ENCODE measurements at places on chromosomes 2 and 18. TPM values are rescaled to one million over a fixed set of nuclear protein-coding genes. Genes with fewer than 3 reads are reported as not detected.
A peak's percentile ranks its signal among the peaks of the same experiment; 100 is the strongest.

GRCh38 chr2:238847841-238848690 lies at the start of gene TWIST2:
Gene TWIST2 (plus strand): TSS chr2:238848085. CDS start chr2:238848216, 131 bp downstream.
- peak; percentile 17 for DNase-seq

- DNase-seq: peak; percentile 65
Observed at GRCh38 chr2:102080451-102081242, 61.9 kb upstream of the IL1R1 start.

KCTD1 gene
- total RNA-seq: 24.1 TPM

UGT1A1 gene
- 6.2 TPM for total RNA-seq

TACR1 gene
- not detected for total RNA-seq

DHRS9 gene
- not detected for total RNA-seq

ST6GAL2 gene
- total RNA-seq: 1.4 TPM

ATRAID gene
- total RNA-seq: 131 TPM

GRCh38 chr18:44632469-44633145 lies 48.1 kb upstream of the SETBP1 start:
- DNase-seq: no peak

DNA sequence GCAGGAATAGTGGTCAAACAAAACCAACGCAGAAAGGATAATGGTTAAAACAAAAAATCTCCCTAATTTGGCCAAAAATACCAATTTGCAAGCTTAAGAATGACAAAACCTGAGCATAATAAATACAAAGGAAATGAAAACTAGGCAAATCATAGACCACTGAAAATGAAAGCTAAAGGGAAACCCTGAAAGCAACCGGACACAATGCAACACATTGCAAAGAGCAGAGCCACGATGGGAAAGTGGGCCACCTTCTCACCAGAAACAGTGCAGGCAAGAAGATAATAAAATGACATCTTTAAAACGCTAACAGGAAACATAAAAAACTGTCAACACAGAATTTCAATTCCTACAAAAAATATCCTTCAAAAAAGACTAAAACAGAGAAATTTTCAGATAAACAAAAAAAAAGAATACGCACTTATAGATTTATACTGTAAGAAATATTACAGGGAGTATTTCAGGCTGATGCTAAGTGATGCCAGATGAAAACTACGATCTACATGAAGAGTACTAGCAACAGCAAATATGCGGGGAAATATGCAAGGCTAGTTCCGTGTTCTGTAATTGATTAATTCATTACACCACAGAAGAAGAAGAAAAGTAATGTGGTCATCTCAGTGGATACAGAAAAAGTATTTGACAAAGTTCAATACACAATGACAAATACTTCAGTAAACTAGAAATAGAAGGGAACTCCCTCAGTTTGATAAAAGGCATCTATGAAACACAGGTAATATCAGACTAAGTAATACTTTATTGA lies 239.5 kb downstream of the L3MBTL4 start:
- peak; percentile 41 for DNase-seq

DNA sequence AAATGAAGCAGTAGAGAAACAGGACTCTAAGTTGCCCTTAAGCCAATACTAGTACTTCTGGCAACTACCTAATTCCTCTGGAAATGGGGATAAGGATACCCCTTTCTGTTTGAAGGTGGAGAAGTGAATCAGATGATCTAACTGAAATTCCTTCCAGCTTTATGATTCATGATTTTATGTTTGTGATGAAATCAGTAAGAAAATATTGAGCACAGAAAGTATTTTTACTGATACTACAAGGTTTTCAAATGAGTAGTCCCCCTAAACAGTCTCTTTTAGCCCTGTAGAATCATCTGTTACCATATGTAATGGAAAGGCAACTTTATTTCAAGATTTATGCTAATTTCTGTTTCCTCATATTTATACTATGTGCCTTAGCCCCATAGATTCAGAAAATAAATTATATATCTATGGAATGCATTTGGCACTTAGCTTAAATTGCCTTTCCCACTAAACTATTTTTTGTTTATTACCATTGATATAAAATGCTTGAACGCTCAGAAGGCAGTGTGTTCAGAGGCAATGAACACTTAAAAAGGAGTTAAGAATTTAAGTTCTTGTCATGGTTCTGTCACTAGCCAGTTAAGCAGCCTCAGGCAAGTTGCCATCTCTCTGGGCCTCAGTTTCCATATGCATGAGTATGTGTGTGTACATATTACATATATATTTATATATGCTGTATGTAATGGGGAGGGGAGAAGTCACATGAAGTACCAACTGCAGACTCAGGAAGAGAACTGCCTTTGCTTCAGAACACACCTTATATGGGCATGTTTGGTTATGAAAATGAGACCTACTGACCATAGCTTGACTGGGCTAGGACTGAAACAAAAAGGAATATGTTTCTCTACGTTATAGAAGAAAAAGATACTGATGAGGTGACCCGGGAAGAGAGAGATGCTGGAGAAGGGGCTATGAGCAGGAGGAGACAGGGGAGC lies 97.7 kb downstream of the CDC42EP3 start:
- DNase-seq: peak; percentile 22

DAW1 gene
- total RNA-seq: 1.5 TPM

GRCh38 chr2:24922556-24922955 lies 2.5 kb upstream of the ADCY3 start:
- DNase-seq: no peak

Measured in renal cortical epithelial cell (primary cell).